ENCODE measurements at places on chromosomes 12 and 14.

GRCh38 chr12:130577351-130577750, 138.7 kb downstream of the RIMBP2 start:
- DNase-seq: no peak

GRCh38 chr12:8687846-8688601, 9.8 kb upstream of the RIMKLB start:
- no peak for DNase-seq

DNA sequence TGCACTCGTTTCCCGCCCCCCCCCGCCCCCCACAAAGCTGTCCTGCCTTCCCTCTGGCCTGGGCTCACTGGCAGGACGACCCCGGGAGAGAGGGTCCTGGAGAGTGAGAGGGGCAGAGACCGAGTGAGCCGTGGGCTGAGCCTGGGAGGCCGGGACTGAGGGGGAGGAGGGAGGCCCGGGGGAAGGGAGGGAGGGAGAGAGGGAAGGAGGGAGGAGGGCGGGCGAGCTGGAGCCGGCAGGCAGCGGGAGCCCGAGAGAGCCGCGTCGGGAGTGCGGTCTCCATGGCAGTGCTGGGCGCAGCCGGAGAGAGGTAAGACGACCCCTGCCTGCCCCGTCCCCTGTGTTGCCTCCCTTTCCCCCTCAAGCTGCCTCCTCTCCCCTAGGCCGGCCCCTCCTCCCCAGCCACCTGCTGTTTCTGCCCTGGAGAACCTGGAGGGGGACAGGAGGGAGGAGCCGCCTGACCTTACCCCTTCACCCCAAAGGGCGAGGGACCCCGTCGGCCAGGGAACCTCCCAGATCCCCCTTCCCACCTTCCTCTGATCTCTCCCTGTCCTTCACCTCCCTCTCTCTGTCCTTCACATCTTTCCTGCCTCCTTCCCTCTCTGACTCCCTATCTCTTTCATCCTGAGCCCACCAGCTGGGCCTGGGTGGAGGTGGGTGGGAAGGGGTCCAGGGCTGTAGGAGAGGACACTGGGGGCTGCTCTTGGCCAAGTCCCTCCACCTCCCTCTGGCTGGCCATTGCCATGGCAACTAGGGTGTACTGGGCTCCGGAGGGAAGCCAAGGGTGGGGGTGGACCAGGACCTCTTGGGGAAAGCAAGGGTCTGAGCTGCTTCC, at the start of gene GPR162:
Gene GPR162 (plus strand): TSS at position 231 of the 835 bp plus-strand sequence. CDS start 2,078 bp downstream, outside the sequence.
- no peak for DNase-seq

DNA sequence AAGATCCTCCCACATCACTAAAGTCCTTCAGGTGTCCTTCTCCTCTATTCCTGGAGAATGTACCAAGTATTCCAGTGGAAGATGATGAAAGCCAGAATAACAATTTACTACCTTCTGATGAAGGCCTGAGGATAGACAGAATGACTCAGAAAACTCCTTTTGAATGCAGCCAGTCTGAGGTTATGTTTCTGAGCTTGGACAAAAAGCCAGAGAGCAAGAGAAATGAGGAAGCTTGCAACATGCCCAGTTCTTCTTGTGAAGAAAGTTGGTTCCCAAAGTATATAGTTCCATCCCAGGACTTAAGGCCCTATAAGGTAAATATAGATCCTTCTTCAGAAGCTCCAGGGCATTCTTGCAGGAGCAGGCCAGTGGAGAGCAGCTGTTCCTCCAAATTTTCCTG, 54.6 kb upstream of the HELB start:
- DNase-seq: no peak

DNA sequence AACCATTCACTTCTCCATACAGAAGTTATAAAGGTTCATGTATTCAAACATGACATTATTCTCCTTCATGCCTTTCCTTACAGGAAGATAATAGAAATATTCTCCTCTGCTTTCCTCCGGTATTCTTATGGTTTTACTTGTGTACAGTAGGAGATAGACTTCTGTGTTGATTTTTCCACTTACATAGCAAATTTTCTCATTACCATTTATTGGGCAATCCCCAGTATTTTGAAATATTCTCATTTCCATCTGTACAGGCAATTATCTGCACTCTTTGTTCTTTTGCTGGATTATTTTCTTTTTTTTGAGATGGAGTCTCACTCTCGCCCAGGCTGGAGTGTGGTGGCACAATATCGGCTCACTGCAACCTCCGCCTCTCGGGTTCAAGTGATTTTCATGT, 11.0 kb downstream of the PXMP2 start:
- no peak for DNase-seq

GRCh38 chr12:128813392-128813791, 10.4 kb downstream of the SLC15A4 start:
- DNase-seq: no peak

DNA sequence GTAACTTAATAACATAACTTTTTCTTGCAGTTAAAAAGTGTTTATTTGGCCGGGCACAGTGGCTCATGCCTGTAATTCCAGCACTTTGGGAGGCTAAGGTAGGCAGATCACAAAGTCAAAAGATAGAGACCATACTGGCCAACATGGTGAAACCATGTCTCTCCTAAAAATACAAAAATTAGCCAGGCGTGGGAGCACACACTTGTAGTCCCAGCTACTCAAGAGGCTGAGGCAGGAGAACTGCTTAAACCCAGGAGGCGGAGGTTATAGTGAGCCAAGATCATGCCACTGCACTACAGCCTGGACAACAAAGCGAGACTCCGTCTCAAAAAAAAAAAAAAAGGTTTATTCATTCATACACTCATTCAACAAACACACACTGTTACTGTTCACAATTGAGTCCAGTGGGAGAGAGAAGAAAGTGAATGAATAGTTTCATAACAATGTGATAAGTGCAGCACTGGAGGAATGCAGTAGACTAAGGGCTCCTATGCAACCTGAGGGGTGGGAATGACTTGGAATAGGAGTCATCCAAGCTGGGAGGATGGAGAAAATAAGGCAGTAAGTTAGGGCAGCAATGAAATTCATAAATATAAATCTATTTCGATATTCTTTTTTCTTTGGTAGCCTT, 19.8 kb downstream of the DAD1 start:
- no peak for DNase-seq

DNA sequence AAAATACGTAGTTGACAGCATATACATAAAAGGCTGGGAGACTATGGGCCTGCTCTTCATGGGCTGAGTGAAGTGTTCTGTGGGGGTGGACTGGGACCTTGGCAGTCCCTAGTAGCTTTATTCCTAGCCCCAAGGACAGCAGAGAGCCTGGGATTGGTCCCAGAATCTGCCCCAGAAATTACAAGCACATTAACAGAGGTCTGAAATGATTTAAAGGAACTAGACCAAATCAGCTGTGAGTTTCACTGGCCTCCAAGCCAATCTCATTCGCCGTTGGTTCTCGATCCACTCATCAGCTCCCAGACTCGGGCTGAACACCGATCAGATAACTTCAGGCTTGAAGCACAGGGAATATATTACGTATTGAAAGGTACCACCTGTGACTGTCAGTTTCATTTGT, 77.0 kb upstream of the PSMC1 start:
- DNase-seq: no peak

DNA sequence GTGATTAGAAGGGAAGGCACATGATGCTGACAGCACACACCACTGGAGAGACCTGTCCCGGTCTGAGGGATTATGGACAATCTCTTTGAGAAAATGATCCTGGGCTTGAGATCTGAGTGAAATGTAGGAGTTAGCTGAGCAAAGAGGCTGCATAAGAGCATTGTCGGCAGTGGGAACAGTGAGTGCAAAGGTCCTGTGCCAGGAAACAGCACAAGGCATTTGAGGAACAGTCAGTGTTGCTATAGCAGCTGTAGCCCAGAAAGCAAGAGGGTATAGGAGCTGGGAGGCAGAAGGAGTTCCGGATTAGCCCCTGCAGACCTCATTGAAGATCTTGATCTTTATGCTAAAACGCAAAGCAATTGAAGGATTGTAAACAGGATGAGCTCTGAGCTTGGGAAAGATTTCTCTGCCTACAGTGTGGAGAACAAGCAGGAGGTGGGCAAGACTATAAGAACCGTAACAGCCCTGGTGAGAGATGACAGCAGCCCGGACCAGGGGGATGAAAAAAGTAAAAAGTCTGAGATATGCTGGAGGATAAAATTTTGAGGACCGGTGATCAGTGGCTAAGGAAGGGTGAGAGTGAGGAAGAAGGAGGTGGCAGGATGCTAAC, 28.5 kb downstream of the CFL2 start:
- DNase-seq: no peak

DNA sequence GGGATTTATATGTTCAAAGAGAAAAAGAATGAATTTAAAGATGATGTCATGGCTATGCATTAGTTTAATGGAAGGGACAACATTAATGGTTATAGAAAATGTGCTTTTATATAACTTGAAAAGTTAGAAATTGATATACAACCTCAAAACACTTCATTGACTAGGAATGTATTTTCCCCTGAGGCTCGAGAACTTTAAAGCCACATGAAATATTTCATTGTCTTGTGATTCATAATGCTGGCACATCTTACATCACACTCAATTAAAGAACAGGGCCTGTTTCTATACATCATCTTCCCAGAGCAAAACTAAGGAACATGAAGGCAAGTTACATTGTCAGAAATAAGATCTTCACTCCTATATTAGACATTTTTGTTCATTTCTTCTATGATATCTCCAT, 35.2 kb upstream of the PAWR start:
- DNase-seq: no peak

DNA sequence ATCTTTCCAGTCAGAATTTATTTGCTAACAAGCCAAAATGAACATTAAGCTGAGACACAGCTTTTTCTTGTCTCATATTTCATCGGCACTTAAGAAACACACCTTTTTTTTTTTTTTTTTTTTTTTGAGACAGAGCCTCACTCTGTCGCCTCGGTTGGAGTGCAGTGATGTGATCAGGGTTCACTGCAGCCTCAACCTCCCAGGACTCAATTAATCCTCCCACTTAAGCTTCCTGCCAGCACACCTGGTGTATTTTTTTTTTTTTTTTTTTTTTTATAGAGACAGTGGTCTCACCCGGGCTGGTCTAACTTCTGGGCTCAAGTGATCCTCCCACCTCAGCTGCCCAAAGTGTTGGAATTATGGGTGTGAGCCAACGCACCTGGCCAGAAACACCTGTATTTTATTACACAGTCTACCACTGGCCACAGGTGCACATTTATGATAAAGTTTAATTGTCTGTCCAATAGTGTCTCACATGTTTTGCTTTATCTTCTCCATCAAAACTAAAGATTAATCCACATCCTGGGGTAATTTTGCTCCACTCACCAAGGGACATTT, 62.7 kb downstream of the C2CD5 start:
- no peak for DNase-seq

GRCh38 chr14:94112513-94113063, 2.1 kb downstream of the IFI27 start:
- DNase-seq: no peak

DNA sequence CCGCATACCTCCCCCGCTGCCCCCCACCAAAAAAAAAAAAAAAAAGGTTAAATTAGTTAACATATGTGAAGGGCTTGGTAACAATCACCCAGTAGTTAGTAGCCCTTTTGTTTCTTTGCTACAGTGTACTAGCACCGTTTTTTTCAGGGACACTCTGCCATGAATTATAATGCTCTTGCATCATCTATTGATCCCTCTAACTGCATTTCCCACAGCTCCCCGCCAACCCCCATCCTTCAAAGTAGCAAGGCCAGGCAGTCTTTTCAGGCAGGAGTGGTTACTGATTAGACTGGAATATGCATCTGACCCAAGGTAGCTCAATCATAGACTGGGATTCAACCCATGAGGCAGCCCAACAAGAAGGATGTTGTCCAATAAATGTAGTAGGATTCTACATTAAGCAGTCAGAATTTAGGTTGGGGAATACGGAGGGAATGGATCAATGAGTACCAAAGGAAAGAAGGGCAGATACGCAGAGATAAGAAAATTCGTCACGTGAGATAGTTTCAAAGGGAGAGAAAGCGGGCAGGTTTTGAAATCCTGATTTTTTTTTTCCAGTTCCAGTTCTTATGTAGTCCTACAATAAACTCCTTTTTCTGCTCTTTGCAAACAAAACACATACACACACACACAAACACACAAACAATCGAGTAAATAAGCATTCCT, 39.8 kb upstream of the CRACR2A start:
- no peak for DNase-seq

- DNase-seq: no peak
Measured at GRCh38 chr12:60269611-60270269, 673.9 kb downstream of the SLC16A7 start.

- DNase-seq: no peak
Measured at GRCh38 chr12:19893514-19893913, 454.2 kb downstream of the AEBP2 start.

GRCh38 chr14:92998946-92999345, 76.0 kb downstream of the CHGA start:
- no peak for DNase-seq

DNA sequence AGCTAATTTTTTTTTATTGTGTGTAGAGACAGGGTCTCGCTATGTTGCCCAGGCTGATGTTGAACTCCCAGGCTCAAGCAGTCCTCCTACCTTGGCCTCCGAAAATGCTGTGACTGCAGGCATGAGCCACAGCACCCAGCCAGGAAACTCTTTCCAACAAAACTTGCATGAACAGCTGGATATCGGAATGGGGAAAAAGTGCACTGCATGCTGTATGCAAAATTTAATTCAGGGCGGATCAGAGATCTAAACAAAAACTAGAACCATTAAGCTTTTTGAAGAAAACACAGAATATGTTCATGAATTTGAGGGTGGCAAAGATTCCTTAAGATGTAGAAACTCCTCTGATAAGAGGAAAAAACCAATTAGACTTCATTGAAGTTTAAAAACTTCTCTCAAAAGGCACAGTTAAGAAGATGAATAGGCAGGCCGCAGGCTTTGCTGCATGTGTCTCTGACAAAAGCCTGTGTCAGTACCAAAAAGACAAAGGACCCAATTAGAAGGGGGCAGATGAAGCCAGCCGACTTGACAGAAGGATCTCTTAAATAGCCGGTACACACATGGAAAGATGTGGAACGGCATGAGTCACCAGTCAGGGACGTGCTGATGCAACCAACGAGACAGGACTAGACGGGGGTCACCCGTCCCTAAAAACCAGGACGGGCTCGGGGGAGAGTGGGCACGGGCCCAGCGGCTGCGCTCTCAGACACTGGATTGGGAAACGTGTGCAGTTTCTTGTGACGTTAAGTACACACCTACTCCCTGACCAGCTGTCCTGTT, 34.8 kb upstream of the MMP17 start:
- DNase-seq: no peak

GRCh38 chr12:71219224-71219623, 61.4 kb upstream of the TSPAN8 start:
- DNase-seq: no peak

- no peak for DNase-seq
Measured at GRCh38 chr12:116376354-116377193, 99.1 kb upstream of the MED13L start.

GRCh38 chr12:1836241-1836803, 16.0 kb downstream of the LRTM2 start:
- DNase-seq: no peak

DNA sequence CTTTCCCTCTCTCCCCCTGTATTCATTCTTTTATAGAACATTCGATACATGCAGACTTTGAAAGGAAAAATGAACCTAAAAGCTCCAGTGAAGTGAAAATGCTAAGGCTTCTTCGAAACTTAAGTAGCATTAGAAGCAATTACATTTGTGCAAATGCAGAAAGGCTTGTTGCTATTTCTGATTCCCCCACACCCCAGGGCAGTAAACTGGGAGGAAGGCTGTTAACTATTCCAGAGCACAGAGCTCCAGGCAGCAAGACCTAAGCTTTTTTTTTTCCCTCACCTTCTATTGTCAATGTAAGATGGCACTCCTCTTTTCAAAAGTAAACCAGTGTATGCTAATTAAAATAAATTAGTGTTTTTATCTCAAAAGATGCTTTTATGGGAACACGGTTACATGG, 448.9 kb upstream of the TBX3 start:
- no peak for DNase-seq

GRCh38 chr14:58780185-58780584, 142.4 kb downstream of the DACT1 start:
- DNase-seq: no peak

Data from central memory CD8-positive, alpha-beta T cell (primary cell).